Activated CD8-positive, alpha-beta memory T cell treated with anti-CD3 and anti-CD28 coated beads, Interleukin-2, amount 50 U/mL, for 48 hours (primary cell): ENCODE measurements at places on chromosomes 12 and 14.
A peak's percentile ranks its signal among the peaks of the same experiment; 100 is the strongest.

DNA sequence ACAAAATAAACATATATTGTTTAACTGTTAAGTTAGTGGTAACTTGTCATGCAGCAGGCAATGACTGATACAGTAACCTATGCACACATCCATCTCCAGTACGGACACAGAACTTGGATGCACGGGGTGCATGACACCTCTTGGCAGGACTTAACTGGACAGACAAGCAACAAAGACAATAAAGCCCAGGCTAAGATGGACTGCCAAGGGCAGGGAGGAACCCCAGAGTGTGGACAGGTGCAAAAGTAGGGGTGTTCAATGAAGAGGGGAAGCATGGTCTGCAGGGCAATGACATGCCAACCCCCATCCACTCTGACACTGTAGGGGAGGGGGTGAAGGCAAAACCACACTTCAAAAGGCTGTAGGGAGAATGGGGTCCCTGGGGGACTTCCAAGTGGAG is 11.7 kb downstream of the SSH1 start:
- DNase-seq, result no peak

- no peak for DNase-seq
Measured at GRCh38 chr12:89827592-89827991, 119.0 kb upstream of the ATP2B1 start.

DNA sequence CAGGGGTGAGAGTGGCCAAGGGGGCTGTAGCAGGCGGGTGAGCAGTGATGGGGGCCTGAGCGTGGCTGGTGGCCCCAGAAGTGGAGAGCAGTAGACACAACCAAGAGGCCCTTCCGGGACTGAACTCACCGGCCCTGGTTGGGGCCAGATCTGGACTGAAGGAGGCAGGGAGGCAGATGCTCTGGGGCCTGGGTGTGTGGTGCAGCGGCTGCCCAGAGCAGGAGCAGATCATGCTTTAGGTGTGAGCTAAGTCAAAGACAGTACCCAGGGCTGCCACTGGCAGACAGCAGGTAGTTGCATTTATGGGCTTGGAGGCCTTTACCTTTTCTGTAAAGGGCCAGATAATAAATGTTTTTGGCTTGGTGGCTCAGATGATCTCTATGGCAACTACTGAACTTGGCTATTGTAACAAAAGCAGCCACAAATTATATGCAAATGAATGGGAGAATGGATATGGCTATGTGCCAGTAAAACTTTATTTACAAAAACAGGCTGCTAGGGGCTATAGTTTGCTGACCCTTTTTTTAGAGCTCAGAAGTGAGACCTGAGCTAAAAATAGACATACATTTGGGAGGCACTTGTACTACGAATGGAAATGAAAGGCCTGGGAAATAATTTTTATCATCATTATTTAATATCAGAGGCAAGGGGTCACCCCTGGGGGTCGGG is 25.6 kb downstream of the SETD1B start:
- DNase-seq, result no peak

DNA sequence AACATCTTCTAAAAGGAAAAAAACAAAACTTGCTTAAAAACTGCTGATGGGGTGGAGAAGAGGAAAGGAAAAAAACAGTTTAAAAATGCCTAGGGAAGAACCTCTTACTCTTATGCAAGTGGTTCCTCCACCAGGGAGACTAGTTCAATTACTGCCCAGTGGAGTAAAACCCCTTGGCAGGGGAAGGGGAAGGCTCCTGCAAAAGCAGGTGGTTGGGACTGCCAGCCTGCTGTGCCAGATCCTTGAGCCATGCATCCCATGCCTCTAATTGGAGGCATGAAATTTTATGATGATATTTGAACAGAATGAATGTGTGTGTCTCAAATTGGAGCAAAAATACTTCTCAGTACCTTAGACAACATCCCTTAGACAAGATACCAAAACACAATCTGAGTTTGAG is 118.8 kb downstream of the FSCB start:
- DNase-seq, result no peak

GRCh38 chr14:52258783-52259182 is 8.7 kb upstream of the PTGDR start:
- no peak for DNase-seq

DNA sequence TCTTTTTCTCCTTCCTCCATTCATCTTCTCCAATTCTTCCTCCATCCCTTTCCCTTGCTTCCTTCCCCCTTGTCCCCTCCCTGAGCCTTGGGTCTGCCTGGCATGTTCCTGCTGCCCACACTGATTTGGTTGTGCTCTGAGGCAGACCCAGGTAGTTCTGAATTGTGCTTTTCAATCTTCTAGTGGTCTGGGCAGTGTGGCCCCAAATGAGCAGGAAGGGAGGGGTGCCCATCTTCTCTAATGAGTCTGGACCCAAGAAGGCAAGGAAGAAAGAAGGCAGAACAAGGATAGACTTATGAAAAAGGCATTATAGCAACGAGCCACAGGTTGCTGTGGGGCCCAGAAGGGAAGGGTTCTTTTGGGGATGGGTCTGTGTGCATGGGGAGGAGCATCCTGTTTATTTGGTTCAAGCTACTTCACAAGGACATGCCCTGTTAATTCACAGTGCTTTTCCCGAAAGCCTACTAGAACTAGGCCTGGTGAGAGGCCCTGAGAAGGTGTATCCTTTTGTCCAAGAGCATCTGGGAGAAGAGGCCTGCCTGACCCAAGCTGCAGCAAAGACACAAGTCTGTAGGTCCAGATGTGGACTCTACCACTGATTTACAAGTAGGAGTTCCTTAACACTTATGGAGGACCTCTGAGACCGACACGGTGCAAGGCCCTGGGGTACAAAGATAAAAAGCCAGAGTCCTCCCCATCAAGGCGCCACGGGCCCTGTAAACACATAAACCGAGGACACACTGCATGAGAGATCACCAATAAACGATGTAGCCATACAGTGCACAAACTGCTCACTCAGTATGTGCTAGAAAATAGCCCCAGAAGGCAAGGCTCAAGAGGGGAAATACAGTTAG is 1.1 kb upstream of the SUSD6 start:
- no peak for DNase-seq

DNA sequence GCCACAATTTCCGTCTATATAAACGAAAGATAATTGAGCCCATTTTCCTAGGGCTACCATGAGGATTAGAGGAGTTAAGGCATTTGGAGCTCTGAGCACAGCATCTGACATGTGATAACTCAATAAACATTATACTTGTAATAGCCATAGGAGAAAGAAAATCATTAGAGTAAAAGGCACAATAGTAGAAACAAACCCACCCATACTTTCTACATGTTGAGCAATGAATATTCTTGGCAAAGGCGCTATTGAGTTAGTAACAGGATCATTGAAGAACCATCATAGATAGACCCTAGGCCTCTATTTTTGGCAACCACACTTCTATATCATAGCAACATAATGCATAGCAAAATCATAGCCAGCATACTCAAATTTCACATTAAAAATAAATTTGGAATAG is 664.1 kb downstream of the NOVA1 start:
- DNase-seq, result no peak

- DNase-seq, result no peak
Measured at GRCh38 chr14:29668201-29668600, 259.4 kb downstream of the PRKD1 start.

- peak; percentile 54 for DNase-seq
Measured at GRCh38 chr12:102702447-102703114, 214.5 kb downstream of the PAH start.

GRCh38 chr12:27293463-27293862 is 39.2 kb upstream of the BMAL2 start:
- DNase-seq, result no peak

DNA sequence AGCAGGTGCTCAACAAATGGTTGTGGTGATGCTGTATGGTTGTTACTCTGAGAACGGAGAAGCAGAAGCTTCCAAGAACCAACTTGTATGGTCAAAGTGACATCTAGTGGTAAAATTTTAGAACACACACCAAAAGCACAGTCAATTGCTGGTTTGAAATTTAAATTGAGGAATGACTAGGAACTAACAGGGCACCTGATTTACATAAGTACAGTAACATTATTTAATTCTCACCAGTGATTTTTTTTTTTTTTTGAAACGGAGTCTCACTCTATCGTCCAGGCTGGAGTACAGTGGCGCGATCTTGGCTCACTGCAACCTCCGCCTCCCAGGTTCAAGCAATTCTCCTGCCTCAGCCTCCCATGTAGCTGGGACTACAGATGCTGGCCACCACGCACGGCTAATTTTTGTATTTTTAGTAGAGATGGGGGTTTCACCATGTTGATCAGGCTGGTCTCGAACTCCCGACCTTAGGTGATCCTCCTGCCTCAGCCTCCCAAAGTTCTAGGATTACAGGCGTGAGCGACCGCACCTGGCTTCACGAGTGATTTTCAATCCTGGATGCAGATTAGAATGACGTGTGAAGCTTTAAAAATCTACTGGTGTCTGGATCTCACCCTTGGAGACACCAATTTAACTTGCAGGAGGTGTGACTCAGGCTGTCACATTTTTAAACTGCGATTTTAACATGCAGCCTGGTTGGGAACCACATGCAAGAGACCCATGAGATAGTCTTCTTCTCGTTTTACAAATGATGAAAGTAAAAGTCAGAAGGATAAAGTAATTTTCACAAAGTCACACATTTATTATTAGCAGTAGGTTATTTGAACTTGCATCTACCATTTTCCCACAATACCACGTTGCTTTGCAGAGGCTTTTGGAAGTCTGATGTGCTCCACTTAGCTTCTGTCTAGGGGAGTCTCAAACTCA is 14.1 kb upstream of the NUMB start:
- no peak for DNase-seq

GRCh38 chr14:102817942-102818940 is 41.0 kb downstream of the TRAF3 start:
- peak; percentile 48 for DNase-seq

DNA sequence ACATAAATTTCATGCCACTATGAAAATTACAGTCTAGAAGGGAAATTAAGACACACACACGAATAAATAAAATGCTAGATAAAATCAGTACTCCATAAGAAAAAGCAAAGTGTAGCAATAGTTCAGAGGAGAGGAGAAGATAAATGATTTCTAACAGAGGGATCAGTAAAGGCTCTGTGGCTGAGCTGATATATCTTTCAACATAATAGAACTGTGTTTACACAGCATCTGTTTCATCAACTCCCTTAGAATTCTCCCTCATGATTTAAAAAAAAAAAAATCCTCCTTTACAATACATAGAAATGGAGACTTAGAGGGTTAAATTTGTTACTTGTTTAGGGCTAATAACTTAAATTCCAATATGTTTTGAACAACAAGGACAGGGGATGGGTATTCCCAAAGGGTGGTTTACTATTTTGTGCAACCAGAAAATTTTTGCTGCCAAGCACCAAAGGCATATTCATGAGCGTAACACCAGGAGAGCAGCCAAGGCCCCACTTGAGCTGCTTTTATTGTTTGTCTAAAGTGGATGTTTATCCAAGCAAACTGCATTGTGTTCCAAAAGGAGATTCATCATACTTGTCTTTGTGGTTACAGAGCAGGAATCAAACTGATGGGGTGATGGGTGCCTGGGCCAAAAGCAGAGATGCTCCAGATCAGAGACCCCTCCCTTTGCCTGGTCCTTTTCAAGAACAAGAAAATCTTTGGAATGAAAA is 162.7 kb downstream of the BMP4 start:
- DNase-seq, result no peak

GRCh38 chr12:96803969-96804368 is 103.1 kb upstream of the NEDD1 start:
- no peak for DNase-seq

GRCh38 chr12:32053881-32054624 is 52.6 kb upstream of the BICD1 start:
- no peak for DNase-seq
